ENCODE measurements at places on chromosomes 4 and X.

- DNase-seq: no peak
Measured at GRCh38 chr4:163681208-163681821, 186.8 kb downstream of the TMA16 start.

DNA sequence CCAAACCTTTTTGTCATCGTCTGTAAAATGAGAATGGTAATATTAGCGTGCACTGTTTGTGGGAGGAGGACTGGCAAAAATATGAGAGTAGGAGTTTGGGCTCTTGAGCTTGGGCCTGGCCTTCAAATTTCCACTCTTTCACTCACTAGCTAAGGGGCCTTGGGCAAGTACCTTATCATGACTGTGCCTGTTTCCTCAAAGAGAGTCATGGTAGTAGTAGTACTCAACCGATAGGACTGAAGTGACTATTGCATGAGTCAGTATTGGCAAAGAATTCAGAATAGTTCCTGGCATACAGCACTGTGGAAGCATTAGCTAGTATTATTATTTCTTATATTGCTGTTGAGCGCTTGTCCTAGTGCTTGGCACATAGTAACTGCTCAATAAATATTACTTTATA lies 16.0 kb upstream of the RBM3 start:
- no peak for DNase-seq

DNA sequence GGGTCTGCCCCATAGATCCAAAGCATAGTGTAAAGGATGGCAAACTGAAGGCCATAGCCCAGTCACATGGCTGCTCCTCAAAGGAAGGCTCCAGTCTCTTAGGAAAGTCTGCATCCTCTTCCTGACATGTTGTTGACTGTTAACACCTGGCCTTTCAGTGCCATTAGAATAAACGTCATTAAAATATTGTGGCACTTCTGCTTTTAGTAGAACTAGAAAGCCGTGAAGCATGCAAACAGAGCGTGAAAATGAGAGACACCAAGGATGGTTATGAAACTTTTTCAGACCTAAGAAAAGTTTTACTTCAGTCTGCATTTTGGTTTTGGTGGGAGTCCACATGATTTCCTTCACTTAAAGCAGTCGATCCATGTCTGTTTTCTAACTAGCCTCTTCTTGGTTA lies 41.1 kb upstream of the AFF2 start:
- no peak for DNase-seq

GRCh38 chrX:49272421-49272820 lies 2.8 kb downstream of the PPP1R3F start:
- DNase-seq: no peak

GRCh38 chrX:101411984-101412383 lies 4.0 kb downstream of the HNRNPH2 start:
- DNase-seq: no peak

GRCh38 chr4:3657902-3658529 lies 108.2 kb upstream of the ADRA2C start:
- no peak for DNase-seq

DNA sequence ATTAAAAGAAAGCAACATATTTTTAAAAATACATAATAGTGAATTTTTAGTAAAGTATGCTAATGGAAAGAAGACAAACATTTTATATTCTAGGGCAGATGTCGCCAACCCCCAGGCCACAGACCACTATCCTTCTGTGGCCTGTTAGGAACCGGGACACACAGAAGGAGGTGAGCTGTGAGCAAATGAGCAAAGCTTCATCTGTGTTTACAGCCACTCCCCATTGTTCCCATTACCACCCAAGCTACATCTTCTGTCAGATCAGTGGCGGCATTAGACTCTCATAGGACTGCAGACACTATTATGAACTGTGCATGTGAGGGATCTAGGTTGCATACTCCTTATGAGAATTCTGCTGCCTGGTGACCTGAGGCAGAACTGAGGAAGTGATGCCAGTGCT lies 37.0 kb upstream of the FAT4 start:
- no peak for DNase-seq

GRCh38 chr4:169361756-169362155 lies 91.0 kb upstream of the SH3RF1 start:
- no peak for DNase-seq

DNA sequence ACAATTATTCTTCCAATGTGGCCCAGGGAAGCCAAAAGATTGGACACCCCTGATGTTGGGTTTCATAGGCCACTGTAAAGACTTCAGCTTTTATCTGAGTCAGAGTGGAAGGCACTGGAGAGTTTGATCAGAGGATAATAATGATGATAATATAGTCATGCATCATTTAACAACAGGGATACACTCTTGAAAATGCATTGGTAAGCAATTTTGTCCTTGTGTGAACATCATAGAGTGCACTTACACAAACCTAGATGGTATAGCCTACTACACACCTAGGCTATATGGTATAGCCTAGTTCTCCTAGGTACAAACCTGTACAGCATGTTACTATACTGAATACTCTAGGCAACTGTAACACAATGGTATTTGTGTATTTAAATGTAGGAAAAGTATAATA lies 70.5 kb downstream of the COQ2 start:
- no peak for DNase-seq

GRCh38 chrX:4656419-4656818 lies 943.0 kb upstream of the PRKX start:
- DNase-seq: no peak

- no peak for DNase-seq
Measured at GRCh38 chr4:1293531-1293941, 3.8 kb downstream of the MAEA start.

DNA sequence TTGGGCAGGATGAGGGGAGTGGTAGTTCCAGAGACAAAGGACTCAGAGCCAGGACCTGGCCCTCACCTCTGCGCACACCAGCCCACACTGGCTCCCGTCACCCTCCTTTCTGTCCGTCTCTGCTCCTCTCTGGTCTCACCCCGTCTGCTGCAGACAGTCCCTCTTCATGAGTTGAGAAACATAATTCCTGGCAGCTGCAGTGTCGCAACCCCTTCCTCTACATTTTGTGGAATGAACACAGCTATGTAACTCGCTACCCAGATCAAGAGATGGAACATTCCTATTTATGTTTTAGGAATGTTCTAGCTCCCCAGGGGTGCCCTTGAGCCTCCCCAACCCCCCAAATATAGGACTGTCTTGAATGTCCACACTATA lies 59.3 kb downstream of the SHROOM2 start:
- DNase-seq: no peak

- no peak for DNase-seq
Measured at GRCh38 chr4:83546786-83547185, 10.9 kb downstream of the GPAT3 start.

GRCh38 chrX:140507982-140508305 lies 3.1 kb upstream of the SOX3 start:
- DNase-seq: peak; percentile 78

- DNase-seq: no peak
Measured at GRCh38 chrX:34972206-34972605, 29.6 kb downstream of the FAM47B start.

- DNase-seq: no peak
Measured at GRCh38 chrX:53544936-53545335, 110.8 kb upstream of the HSD17B10 start.

GRCh38 chrX:21873063-21873775 lies 17.4 kb downstream of the YY2 start:
- DNase-seq: no peak

DNA sequence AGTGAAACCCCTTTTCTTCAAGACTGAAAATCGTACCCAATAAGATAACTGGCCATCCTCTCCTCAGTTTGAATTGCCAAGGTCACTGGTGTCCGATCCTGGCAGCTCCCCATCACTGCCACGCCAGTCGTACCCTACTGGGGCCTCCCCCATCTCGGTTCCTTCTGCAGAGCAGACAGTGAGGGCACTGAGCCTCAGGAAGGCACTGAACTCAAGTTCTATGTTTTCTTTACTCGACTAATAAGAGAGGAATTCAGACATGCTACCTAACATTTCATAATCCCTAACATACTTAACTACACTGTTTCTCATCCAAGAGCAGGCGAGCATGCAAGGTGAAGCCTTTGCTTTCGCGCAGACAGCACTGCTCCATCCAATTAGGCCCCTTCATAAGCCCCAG lies 23.4 kb downstream of the ZFYVE28 start:
- DNase-seq: no peak

DNA sequence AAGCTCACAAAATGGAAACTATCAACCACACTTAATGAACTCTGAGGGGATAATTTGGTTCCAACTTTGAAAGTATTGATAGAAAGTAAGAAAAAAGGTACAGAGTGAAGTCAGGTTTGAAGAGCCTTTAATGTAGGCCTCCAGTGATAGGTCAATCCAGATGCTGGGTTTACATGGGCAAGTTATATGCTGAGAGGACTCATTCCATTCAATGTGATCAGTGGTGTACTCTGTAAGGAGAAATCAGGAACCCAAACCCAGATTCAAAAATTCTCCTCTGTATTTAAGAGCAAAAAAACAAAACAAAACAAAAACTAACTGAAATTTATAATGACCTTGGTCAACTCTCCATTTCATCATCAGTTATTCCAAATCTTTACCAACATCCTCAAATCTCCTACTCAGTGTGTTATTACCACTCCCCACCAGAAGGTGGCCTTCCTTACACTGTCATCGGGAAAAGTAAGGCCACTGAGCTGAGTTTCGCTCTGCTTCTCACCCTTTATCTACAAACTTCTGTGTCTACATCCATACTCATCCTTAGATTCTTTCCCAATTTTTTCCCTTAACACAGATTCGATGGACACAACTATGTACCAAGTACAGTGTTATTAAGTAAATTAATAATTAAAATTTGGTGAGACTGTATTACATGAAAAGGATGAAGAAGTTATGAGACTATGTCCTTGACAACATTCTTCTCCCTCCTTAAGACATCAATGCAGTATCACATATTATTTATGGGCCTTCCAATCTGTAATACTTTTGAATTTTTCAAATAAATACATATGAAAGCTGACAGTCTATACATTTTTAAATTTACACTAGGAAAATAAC lies 88.3 kb downstream of the ZAR1 start:
- peak; percentile 80 for DNase-seq

DNA sequence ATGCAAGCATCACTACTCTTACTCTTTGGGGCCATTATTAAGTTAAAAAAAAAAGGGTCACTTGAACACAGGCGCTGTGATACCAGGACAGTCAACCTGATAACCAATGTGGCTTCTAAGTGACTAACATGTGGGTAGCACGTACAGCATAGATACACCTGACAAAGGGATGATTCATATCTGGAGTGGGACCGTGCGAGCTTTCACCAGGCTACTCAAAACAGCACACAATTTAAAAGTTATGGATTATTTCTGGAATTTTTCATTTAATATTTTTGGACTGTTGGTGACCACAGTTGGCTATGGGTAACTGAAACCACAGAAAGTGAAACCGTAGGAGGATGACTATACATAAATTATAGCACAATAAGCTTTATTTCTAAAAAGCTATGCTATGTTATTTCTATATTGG lies 113.8 kb upstream of the STIM2 start:
- DNase-seq: no peak

GRCh38 chr4:7661846-7662506 lies 227.2 kb upstream of the PSAPL1 start:
- no peak for DNase-seq

GRCh38 chr4:84894621-84895020 lies 71.9 kb downstream of the WDFY3 start:
- no peak for DNase-seq

- DNase-seq: no peak
Measured at GRCh38 chrX:86171366-86171765, 23.1 kb downstream of the DACH2 start.

DNA sequence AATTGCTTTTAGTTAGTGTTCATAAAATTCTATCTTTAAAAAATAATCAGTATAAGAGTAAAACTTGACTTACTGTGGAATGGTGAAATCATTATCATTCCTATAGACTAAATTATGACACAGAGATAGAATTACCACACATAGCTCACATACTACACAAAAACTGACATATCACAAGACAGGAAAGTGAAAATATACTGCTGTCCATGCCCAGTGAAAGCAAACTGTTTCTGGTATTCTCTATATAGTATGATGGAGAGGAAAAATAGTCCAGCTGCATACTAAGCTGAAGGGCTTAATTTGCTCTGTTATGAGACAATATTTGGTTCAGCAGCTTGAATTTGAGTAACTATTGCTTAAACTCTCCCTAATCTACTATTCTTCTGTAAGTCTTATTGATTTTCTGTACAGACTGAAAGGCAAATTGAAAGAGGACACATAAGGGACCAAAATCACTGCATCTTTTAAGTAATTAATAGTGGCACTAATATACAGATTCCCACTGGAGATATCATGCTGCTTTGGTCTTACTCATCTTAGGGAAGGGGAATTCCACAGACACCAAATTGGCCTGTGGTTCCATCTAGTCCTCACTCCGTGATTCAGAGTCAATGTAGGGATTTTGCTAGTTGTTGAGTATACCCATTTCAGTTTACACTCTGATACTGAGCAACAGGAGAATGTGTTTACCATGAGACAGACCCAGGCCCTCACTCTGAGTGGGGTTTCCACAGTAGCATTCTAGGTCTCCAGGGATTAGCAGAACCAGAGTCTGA lies 47.4 kb upstream of the AGA start:
- DNase-seq: no peak

DNA sequence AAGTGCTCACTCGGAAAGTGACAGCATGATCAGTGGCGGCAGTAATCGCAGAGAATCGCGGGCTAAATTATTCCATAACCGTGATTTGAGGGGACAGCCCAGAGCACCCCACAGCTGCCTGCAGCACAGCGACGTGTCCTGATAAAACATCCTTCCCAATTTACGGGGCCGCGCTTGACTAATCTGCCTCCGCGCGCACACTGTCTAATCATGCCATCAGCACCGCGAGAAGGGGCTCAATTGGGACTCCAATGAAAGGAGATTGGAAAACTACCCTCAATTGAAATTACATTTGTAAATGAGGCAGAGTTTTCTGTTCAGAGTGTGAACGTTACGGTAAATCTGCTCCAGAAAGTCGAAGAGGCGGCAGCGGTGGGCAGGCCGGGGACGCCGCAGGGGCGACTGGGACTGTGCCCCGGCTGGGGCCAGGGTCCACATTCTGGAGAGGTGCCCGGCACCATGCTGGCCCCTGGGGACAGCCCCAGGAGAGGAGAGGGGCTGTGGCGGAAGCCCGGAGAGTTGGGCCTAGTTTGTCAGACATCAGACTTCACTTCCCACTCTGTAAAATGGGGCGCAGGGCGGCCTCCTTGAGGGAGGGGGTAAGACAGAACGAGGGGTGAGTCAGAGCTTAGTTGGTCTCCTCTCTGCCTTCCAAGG lies 107.7 kb downstream of the FAM53A start:
- DNase-seq: peak; percentile 88

DNA sequence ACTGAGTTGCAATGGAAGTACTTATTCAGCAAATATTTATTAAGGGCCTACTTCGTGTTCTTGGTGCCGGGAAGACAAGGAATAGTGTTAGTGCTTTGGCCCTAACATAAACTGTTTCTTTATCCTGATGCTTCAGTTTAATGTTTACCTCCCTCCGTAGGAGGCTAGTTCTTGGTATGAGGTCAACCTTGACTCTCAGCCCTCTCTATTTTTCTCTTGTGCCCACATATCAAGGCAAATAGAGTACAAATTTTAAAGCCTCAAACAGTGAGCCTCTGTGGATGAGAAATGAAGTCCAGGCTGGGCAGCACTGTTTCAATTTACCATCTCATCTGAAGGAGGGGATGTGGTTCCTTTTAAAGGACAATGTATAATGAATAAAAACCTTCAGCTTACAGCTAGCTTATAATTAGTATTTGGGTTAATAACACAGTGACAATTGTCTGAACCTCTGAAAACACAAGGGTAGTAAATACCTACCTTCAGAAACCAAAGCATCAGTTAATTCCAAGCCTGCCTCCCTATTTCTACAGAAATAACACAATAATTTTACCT lies 68.5 kb downstream of the SH3RF1 start:
- no peak for DNase-seq

All from brain (organoid and tissue), 16 donors.